ENCODE measurements at places on chromosomes 4 and X. TPM values are rescaled to one million over a fixed set of nuclear protein-coding genes. Genes with fewer than 3 reads are reported as not detected.

GRCh38 chrX:150587585-150588503, 19.4 kb downstream of the MTM1 start:
- DNase-seq: no peak

DNA sequence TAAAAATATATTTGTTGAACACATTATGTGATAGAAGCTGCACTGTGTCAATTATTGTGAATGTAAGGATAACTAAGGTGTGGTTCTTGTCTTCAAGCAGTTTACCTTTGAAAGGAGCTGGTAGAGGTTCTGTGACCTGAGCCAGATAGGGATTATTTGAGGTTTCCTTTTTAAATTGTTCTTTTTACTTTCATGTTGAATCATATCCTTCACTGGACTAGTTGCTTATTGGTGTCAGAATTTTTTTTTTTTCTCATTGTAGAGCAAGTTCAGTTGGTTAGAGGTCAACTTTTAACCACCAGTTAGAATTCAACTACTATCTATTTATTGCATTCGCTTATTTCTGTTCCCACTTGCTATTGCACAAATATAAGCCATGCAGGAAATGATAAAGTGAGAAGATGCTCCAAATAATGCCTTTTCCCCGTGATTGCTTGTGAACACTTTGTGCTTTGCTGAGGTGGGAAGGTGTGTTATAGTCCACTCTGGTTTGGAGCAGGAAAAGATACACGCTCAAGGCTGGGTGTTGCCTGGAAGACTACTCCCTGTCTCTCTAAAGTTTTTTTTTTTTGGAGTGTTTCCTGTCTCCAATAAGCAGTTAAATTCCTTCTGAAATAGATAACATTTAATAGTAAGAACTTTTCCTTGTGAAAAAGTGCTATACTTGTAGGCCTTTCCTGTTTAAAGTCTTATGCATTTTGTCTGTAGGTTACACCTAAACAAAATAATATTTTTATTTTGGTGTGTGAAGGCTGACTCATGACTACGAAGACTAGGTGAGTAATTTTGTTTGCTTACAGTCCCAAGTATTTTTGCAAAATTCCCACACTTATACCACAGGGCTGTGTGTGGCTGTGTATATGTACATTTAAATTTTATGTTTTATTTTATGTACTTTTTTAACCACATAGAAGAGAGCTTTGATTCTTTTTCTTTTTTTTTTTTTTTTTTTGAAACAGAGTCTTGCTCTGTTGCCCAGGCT, 83.8 kb upstream of the LCORL start:
- DNase-seq: no peak

DNA sequence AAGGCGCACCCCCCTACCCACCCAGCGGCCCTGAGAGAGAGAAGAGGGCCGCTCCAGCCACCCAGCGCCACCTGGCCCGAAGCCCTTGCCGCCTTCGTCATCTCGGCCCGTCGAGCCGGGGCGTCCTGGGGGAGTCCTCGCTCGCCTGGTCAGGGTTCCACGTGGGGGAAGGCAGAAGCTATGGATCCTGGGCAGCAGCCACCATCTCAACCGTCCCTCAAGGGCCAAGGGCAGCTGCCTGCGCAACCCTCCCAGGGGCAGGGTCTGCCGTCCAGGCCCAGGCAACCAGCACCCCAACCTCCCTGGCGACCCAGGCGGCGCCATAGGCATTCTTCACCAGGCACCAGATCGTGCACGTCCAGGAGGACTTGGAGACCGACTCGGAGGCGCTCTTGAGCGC, 51.5 kb upstream of the IL13RA2 start:
- no peak for DNase-seq

DNA sequence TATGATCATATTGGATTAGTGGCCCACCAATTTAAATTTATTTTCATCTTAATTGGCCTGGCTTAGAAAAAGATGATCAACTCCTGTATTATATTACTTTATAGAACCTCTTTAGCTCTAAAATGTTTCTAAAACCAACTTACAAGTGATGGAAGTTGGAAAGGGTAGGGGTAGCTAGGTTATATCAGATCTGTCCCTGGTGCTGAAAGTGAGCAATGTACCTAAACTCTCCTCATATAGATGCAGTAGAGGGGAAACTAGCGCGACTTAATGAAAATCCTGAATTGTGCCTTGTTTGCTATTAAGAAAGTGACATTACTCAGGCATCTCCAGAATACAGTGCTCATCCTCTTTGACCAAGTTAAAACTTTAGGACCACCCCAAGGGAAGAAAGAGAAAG, 7.5 kb upstream of the PTCHD1 start:
- DNase-seq: no peak

- DNase-seq: peak; percentile 9
Observed at GRCh38 chr4:26576231-26576739, 7.6 kb upstream of the TBC1D19 start.

GRCh38 chrX:18577400-18577799, 94.5 kb downstream of the RS1 start:
- no peak for DNase-seq

DNA sequence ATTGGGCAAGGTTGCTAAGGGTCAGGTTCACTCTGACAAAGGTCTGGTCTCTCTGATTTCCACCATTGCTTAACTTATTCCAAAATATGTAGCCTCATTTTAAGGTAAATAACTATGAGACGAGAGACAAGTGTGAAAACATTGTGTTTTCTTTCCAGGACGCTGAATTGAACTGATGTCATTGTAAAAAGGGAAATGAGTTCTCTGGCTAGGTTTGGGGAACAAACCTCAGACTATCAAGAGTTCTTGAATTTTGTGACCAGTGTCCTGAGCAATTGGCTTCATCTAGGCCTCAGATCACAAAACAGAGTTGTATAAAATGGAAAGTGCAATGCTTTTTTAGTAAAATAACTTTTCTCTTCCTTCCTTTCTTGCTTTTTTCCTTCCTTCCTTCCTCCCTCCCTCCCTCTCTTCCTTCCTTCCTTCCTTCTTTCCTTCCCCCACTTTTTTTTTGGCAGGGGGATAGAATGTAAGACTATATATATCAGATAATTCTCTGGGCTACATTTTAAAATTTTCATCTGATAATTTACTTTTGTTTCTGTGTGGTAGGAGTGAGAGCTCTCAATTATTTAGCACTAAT, 30.8 kb upstream of the CXCL8 start:
- DNase-seq: no peak

GRCh38 chr4:140834839-140835495, 78.8 kb upstream of the TBC1D9 start:
- DNase-seq: no peak

DNA sequence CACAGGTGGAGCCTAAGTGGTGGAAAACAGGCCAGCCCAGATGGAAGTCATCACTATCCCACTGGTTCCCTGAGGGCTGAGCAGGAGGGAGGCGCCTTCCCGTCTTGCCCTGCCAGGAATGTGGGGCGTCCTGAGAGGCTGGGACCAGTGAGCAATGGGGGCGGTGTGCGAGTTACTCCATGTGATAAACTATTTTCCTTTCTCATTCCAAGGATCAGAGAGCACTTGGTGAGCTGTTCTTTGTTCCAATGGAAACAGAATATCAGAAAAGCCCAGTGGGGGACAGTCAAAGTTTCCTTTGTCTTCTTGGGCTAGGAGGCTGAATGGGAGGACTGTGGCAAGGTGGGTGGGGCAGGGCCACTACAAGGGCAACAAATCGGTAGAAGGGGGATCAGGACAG, 86.2 kb downstream of the NHSL2 start:
- no peak for DNase-seq

DNA sequence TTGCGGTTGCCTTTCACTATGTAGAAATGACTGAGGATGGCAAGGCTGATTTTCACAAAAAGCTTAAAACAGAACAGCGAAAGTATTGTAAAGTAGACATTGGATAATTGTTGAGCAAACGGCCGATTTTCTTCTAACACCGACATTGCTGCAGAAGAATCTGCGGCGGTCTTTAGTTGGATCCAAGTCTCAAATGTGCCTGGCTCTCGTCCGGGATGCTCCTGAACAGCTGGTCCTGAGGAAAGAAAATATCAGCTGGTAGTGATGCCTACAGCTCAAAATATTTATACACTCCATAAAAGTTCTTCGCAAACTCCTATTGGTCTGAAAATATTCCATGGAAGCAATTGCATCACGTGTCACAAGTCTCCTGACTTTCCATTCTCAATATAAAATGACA, at the start of gene ASB5:
ASB5 (minus strand) TSS at position 260 of the 400 bp plus-strand sequence; CDS start at position 146, 114 bp downstream.
- DNase-seq: no peak

- no peak for DNase-seq
Observed at GRCh38 chr4:103673983-103674382, 45.8 kb downstream of the TACR3 start.

GRCh38 chrX:103175944-103176753, 38.8 kb upstream of the BEX4 start:
- no peak for DNase-seq

DNA sequence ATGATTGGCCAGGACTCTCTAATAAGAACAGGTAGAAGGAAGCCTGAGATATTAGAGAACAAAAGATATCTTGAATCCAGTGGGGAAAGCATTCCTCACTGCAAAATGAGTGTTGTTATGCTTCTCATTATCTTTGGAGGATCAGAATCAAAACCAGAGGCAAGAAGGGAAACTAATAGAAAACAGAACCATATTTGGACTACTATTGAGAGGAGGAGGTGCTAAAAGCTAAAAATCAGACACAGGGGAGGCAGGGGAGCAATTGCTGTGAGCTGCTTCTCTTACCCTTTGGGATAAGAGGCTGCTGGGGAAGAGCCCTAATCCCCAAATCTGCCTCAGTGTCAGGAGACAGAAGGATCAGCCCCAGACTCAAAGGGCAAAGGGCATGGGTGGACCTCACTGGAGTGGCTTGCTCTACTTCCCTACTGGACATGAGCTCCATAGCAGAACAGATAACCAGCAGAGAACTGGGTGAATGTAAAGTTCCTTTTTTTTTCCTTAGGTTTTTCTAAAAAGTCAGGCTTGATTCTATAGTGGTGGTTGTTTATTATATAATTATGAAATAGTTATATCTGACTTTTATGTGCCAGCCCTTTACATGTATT, 60.1 kb downstream of the SEPTIN11 start:
- DNase-seq: no peak

DNA sequence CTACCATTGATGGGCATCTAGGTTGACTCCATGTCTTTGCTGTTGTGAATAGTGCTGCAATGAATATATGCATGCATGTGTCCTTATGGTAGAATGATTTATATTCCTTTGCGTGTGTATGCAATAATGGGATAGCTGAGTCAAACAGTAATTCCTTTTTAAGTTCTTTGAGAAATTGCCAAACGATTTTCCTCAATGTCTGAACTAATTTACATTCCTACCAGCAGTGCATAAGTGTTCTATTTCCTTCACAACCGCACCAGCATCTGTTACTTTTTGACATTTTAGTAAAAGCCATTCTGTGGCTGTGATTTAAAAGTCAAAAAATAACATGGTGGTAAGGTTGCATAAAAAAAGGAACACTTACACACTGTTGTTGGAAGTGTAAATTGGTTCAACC, 103.1 kb upstream of the FAM47B start:
- DNase-seq: no peak

DNA sequence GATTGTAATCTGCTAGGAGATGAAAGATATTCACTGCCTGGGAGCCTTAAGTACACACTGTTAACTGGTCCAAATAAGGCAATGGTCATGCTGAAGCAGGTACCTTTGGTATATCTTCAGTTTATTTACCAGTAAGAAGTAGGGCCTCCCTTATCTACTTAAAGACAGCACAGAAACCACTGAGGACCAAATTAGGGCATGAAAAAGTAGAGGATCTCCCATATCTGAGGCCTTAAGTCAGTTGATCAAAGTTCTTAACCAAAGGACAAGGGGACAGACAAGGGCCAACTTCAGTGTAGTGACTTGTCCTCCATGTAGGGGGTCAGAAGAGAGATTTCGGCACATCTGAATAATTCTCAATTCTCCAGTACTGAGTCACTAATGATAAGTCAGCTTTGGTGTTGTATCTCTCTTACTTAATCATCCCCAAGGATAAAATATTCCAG, 59.1 kb downstream of the AMELX start:
- no peak for DNase-seq

GRCh38 chr4:118158763-118159375, 124.6 kb downstream of the NDST3 start:
- no peak for DNase-seq

Gene MAGEA11
- not detected for total RNA-seq

Gene SPACA5
- total RNA-seq: not detected

Gene FGFBP2
- total RNA-seq: 0.49 TPM

Gene DUX4
- not detected for total RNA-seq

Gene KDR
- 5.2 TPM for total RNA-seq

Gene GLRA2
- total RNA-seq: 1.0 TPM

Gene CLDN22
- not detected for total RNA-seq

Gene PCDH19
- 0.43 TPM for total RNA-seq

Gene TRPC3
- total RNA-seq: 1.1 TPM

Gene PAGE1
- total RNA-seq: not detected

Gene UCP1
- total RNA-seq: not detected

Gene SPON2
- total RNA-seq: 26.6 TPM
